ENCODE measurements at places on chromosomes 3 and 15.

DNA sequence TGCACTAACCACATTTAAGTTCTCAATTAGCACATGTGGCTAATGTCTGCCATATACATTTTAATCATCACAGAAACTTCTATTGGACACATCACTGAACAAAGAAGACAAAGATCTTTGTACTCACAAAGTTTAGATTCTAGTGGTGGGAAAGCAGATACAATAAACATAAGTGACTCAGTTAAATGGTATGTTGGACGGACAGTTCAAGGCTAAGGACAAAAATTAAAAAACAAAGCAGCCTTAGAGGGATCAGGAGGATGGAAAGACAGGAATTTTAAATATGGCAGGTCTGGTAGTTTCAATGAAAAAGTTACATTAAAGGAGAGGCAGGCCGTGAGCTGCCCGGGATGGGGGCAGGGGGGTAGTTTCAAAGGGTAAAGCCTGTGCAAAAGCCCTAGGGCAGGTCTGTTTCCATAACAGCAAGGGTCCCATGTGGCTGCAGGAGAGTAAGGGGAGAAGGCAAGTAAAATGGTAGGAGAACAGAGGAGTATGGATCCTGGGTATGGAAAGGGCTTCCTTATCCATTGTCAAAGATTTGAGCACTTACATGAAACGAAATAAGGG is 220.7 kb downstream of the FHIT start:
- DNase-seq: no peak

- no peak for DNase-seq
Observed at GRCh38 chr3:56874269-56874668, 72.5 kb upstream of the ARHGEF3 start.

DNA sequence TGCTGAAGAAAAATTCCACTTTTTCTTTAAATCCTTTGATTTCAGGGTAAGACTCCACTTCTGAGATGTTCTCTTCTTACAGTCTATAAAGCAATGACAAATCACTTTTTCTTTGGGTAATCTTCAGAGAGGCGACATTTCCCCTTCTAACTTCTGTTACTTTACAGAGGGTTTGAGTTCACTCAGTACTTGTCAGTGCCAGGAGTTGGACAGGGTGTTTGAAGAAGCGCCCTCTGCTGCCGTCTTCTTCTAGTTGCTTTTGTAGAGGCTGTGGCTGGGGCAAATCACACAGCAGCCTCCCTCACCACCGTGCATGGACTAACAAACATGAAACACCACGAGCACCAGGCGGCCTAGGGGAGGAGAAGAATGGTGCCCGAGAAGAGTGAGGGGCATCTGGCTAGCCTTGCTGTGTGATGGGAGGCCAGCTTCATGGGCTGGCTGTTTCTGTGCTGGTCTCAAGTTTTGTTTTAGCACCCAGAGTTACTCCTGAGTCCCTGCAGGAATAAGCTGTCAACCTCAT is at the start of gene CD80:
TSS of gene CD80 (minus strand) at position 174 of the 523 bp plus-strand sequence. CDS start 1,886 bp downstream, outside the sequence.
- no peak for DNase-seq

GRCh38 chr3:23623844-23624243 is 181.9 kb upstream of the UBE2E1 start:
- DNase-seq: no peak

DNA sequence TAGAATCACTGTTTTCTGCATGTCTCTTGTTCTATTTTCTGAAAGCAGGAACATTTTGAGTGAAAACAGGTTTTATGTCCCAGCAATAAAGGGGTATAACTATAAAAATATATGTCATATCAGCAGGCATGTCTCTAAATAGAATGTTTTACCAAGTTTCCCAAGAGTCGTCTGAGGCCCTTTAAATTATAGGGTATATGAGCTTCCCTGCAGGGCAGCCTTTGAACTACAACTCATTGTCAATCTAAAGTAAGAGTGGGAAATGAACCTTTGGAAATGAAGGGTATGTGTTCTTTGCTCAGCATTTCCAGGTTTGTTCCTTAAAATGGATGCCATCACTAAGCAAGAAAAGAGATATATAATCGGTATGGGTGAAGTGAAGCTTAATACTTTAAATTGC is 138.6 kb downstream of the LSAMP start:
- no peak for DNase-seq

DNA sequence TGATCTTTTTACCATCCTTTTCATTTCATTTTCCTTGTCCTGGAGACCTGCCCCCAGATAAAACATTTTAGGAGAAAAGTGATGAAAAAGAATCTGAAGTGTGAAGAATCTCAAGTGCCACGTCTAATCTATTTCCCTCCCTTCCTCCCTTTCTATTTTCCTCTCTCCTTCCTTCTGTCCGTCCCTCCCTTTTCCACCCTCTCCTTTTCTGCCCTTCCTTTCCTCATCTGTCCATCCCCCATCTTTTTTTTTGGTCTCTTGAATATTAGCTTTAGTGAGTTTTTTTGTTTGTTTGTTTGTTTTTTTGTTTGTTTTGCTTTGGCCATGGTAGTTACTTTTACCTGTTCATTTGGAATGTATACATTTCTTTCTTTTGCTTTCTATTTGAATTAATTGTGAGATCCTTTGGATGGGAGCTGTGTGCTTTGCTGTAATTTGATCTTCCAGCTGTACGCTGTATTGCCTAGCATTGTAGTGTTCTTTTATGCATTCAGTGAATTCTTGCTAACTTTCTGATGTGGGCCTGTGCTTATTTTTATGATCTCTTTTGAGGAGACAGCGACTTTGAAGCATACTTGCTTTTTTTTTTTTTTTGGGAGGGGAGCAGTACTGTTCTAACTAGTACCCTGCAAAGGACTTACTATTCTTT is 19.2 kb downstream of the CDIN1 start:
- DNase-seq: no peak

GRCh38 chr3:9109568-9109914 is 139.9 kb downstream of the SRGAP3 start:
- DNase-seq: no peak

DNA sequence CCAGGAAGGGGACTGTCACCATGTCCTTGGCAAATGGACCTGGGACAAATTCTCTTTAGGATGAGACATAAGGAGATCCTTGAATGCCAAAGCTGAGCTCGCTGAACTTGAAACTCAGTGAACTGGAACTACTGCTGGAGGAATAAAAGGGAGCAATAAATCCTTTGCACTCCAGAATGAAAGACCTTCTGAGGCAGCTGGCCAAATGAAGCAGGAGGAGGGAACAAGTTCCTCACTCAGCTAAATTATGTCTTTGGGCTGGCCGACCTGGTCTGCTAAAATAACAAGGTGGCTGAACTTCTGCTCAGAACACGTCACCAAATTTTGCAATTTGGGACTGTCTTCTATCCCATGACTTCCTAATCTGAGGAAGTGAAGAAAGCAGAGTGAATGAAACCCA is 314.7 kb downstream of the LPP start:
- DNase-seq: no peak

DNA sequence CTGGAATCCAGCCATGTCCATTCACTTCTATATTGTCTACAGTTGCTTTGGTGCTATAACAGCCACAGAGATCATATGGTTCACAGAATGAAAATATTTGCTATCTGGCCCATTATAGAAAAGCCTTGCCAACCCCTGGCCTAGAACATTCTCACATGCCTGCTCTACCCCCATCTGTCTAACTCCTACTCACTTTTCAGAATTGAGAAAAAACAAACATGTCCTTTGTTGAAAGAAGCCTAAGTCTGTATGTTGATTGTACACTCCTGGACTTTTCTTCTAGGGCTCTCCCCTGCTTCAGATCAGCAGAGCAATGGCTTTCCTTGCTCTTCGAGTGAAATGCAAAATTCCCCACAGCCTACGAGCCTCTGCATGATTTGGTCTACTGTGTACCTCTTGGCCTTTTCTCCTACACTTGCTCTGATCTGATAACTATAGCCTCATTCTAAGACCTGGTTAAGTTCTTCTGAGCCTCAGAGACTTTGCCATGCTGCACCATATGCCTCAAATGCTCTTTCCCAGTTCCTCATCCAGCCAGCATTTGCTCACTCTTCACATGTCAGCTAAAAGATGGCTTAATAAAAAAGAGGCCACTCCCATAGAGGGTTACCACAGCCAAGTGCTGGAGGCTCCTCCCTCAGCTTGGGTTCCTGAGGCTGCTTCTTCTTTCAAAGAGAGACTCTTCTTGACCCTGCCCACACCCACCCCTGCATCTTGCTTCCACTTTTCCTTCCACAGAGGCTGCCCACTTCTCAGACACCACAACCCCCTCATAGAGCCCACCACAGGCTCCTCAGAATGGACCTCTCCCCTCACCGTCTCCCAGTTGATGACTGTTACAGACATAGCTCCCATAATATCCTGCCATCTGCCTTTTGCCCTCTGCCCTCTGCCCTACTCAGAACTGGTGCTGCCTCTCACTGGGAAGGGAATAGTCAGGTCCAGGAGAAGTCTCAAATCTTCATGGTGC is 22.9 kb upstream of the DCLK3 start:
- DNase-seq: no peak

DNA sequence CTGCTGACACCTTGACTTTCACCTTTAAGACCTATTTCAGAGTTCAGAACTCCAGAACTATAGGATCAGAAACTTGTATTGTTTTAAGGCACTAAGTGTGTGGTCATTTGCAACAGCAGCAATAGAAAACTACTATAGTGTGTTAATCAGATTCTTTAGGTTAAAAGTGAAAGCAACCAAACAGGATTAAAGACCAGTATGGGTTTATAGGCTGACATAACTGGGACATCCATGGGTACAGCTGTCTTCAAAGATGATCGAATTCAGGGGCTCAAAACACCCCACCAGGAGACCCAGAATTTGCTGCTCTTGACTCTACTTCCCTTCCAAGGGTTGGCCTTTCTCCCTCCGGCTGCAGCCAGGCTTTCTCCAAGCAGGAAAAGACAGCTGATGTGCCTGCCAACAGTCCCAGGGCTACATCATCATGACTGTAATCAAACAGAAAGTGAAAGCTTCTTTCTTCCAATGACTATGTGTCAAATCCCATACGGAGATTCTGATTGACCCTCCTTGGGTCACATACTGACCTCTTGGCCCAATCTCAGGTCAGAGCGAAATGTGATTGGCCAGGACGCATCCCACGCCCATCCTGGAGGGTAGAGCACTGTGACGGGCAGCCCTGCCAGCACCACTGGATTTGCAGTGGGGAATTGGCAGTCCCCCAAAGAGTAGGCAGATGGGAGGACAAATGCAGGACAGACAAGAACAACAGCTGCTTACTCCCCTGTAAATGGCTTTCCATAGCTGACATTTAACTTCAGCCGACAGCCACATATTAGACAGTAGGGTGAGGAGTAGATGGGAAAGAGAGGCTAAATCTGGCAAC is 51.4 kb upstream of the RNF7 start:
- DNase-seq: peak; percentile 52

DNA sequence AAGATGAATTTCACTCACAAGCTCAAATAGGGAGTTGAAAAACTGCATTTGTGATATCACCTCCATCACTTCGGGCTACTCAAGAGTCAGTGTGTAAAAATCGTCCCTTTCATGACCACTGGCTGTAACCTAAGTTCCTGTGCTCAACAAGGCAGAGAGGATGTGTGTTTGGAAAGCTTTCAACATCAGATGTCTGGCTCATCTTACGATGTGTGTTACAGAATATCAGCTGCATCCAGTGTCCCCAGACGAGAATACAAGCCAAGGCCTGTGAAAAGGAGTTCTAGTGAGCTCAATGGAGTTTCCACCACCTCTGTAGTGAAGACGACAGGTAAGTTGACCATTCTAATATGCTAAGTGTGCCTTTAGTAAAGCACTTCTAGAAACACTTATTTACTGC is 65.5 kb upstream of the ADAMTSL3 start:
- no peak for DNase-seq

DNA sequence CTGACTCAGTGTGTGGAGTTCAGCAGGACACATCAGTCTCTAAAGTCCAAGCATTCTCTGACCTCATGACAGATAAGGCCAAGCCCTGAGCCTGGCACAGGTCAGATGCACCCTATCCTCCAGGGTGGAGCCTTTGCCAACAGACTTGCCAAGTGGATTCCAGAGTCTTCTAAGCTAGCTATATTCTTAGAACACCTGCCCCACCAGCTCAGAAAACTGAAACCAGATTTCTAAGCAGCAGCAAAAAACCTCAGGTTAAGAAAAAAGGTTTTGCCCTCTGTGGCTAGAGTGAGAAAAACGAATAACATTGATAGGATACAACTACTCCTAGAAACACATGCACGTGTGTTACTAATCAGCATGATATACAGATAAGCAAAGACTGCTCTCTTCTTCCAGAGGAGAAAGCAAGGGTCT is 11.6 kb downstream of the RMDN3 start:
- DNase-seq: no peak

GRCh38 chr3:133927540-133928066 is 31.9 kb upstream of the RAB6B start:
- DNase-seq: no peak

GRCh38 chr3:6803619-6804018 is 57.3 kb upstream of the GRM7 start:
- no peak for DNase-seq

DNA sequence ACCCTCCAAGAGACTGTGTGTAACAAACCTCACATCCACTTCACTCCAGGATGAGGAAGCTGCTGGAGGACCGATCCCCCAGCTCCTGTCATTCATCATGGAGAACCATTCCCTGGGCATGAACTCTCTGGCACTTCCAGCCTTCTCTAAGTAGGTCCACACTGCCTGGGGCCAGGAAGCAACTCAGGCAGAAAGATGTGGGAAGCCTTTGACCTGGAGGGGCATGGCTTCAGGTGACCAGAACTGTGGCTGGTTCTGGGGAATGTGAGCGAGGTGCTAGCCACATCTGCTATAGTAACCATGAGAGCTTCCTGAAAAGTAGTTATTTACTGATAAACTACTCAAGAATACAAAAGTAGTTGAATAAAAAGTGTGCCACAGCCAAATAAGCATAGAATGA is 173.7 kb upstream of the CTDSPL start:
- no peak for DNase-seq

DNA sequence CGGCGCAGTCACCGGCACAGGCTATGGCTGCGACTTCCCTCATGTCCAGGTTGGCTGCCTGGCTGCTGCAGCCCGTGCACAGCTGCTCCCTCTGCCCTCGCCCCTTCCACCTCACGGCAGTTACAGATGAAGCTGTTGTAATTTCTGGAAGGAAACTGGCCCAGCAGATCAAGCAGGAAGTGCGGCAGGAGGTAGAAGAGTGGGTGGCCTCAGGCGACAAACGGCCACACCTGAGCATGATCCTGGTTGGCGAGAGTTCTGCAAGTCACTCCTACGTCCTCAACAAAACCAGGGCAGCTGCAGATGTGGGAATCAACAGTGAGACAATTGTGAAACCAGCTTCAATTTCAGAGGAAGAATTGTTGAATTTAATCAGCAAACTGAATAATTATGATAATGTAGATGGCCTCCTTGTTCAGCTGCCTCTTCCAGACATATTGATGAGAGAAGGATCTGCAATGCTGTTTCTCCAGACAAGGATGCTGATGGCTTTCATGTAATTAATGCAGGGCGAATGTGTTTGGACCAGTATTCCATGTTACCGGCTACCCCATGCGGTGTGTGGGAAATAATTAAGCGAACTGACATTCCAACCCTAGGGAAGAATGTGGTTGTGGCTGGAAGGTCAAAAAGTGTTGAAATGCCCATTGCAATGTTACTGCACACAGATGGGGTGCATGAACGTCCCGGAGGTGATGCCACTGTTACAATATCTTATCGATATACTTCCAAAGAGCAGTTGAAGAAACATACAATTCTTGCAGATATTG is 13.2 kb upstream of the GNB4 start:
- no peak for DNase-seq
